ENCODE measurements at places on chromosomes 4 and X.
A peak's percentile ranks its signal among the peaks of the same experiment; 100 is the strongest.

DNA sequence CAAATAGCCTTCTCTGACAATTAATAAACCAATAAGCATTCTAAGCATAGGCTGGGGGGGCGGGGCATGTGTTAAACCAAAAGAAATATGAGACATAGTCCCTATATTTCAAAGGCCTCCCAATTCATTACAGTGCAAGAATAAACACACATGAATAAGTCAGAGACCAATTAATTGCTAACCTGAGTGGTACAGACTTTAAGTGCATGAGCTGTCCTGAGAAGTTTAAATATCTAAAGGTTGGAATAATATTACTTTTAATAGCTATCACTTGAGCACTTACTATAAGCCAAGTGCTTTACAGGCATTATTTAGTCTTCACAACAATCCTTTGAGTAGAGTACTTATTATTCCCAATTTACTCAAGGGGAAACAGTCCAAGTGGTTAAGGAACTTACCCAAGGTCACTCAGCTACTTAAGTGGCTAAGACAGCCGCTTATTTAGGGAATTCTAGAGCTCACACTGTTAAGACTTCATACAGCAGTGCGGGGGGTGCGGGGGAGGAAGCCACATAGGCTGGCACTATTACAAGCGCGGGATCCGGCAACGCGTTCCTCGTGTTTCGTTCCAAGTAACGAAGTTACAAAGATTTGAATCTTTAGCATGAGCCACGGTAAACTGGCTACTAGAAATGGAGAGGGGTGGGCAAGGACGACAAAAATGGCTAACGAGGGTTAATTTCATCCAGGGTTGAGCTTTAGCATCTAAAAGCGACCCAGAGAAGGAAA is 1.4 kb downstream of the THOC2 start:
- DNase-seq: peak; percentile 72

- DNase-seq: no peak
Observed at GRCh38 chr4:74368596-74368995, 3.7 kb downstream of the EREG start.

GRCh38 chr4:70437197-70437596 is 34.8 kb upstream of the MUC7 start:
- DNase-seq: no peak

GRCh38 chr4:146029147-146029546 is 90.5 kb upstream of the ZNF827 start:
- DNase-seq: no peak

DNA sequence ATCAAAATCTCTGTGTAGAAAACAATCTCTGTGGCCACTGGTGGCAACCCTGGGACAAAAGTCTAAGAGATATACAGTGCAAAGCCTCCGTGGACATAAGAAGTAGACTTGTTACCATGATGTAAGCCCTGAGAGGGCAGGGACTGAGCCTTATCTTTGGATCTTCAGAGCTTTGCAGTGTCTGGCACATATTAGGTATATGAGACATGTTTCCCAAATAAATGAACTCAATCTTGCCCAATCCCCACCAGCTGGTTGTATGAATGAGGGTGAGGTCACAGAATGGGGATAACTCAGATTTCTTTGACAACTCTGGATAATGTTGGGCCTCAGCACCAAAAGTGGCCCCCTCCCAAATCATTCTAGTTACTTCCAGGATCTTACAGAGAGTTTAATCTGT is 511.4 kb upstream of the DIPK2B start:
- no peak for DNase-seq

DNA sequence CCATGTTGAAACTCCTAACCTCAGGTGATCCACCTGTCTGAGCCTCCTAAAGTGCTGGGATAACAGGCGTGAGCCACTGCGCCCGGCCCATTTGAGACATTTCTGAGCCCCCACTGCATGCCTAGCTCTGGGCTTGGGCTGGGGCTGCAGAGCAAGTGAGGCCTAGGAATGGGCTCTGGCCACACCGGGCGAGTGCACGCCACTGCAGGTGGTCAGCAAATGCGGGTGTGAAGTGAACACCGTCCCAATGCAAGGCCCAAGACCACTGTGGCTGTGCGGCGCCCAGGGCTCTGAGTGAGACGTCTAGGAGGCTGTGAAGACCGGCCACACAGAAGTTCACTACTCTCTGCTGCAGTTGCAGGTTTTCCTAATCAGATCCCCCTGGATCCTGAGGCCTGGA is 9.5 kb downstream of the SH3TC1 start:
- DNase-seq: no peak
